ENCODE measurements at places on chromosomes 6 and 20. TPM values are rescaled to one million over a fixed set of nuclear protein-coding genes. Genes with fewer than 3 reads are reported as not detected.

TBX18 gene
- total RNA-seq, result 44.2 TPM

CDH4 gene
- total RNA-seq, result 0.70 TPM

CPXM1 gene
- total RNA-seq, result 32.2 TPM

CDH26 gene
- total RNA-seq, result 0.23 TPM

TREML2 gene
- total RNA-seq, result not detected

FITM2 gene
- total RNA-seq, result 4.8 TPM

SLC52A3 gene
- not detected for total RNA-seq

EFCAB8 gene
- total RNA-seq, result under 0.01 TPM

TMX4 gene
- 12.3 TPM for total RNA-seq

PRR18 gene
- not detected for total RNA-seq

TOP1 gene
- 4.3 TPM for total RNA-seq

CCDC170 gene
- total RNA-seq, result 0.23 TPM

SLC35D3 gene
- not detected for total RNA-seq

GFRA4 gene
- not detected for total RNA-seq

TAAR5 gene
- total RNA-seq, result not detected

SPATS1 gene
- not detected for total RNA-seq

GNAS gene
- 501 TPM for total RNA-seq

MYH7B gene
- 0.47 TPM for total RNA-seq

LAMA4 gene
- total RNA-seq, result 68.1 TPM

SLC26A8 gene
- under 0.01 TPM for total RNA-seq

RNF39 gene
- total RNA-seq, result not detected

HBS1L gene
- 84.2 TPM for total RNA-seq

TBC1D20 gene
- 25.7 TPM for total RNA-seq

OR2J3 gene
- total RNA-seq, result not detected

OR2H2 gene
- total RNA-seq, result not detected

STK35 gene
- total RNA-seq, result 9.9 TPM

E2F1 gene
- 1.5 TPM for total RNA-seq

CLVS2 gene
- not detected for total RNA-seq

DYNLT1 gene
- total RNA-seq, result 127 TPM

PNLDC1 gene
- 0.23 TPM for total RNA-seq

SLA2 gene
- total RNA-seq, result not detected

PAK5 gene
- not detected for total RNA-seq

COL10A1 gene
- under 0.01 TPM for total RNA-seq

UST gene
- total RNA-seq, result 16.6 TPM

MLN gene
- not detected for total RNA-seq

CRIP3 gene
- not detected for total RNA-seq

BAK1 gene
- total RNA-seq, result 19.7 TPM

Data from smooth muscle cell of the coronary artery (primary cell).